ENCODE measurements at places on chromosomes 6 and 20.

GRCh38 chr6:161815965-161816364, 542.1 kb upstream of the AGPAT4 start:
- no peak for DNase-seq

- DNase-seq, result peak; percentile 96
These were observed 6.4 kb upstream of the TAF8 start for GRCh38 chr6:42043787-42044475.

GRCh38 chr6:388202-388903, 3.2 kb upstream of the IRF4 start:
- DNase-seq, result no peak

DNA sequence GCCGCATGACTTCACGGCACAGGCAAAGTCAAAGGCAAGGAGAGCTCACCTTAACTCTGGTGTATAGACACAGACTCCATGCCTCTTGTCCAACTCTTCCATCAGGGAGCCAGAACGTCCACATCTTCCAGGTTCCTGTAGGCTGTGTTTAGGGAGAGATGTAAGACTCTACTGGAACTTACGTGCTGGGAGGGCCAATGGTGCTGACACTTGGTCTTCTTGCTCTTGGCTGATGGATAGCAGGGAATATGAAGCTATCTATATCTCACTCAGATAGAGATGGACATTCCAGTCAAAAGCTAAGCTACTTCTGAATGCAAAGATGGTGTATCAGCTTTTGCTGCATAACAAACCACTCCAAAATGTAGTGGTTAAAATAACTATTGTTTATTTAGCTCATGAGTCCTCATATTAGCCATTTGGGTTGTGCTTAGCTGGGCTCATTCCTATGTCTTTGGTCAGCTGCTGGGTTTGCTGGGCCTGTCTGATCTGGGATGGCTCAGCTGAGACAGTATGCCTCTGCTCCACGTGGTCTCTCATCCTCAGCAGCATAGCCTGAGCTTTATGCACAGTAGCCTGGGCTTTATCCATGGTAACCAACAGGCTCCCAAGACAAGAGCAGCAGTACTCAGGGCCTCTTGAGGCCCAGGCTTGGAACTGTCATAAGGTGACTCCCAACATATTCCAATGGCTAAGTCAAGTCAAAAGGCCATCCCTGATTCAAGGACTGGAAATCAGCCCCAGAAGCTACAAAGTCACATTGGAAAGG, 111.6 kb downstream of the SNX5 start:
- DNase-seq, result no peak

DNA sequence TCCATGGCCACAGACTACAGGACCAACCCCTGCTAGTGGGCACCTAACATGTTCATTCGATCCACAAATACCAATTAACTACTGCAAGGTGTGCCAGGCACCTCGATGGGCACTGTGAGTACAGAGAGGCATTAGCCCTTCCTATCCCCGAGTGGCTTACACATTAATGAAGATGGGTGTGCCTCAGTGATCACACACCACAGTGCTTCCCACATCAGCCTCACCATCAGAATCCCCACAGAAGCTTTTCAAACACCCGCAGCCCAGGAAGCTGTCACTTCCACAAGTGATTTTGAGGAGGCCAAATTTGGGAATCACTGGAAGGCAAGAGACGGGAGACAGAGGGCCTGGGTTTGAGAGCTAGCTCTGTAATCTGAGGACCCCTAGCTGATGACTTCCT, 23.7 kb downstream of the EZR start:
- no peak for DNase-seq

DNA sequence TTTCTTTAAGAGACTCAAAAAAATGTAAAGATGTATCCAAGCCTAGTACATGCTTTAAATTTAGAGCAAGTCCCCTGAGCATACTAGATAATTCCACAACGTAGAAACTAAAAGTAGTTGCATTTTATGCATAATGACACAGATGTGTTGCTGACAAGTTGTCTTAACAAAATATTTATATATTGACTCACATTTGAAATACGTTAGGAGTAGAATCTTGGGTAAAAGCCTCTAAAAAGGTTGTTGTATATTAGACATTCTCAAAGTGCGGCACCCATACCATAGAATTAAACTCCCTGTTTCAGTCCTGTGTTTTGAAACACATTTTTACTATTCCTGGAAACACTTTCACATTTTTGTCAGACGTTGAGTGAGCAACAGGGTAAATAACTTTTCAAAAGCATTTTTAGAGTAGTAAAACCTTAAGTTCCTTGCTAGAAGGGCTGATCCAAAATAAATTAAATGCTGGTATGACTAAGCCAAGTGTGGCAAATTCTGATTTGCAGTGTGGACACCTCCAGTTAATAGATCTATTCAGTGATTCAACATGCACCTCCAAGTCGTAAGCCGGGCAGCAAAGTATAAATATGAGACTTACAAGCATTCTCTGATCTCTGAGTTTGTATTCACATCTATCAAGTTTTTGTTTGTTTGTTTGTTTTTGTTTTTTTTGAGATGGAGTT, 97.5 kb downstream of the GMDS start:
- no peak for DNase-seq

- no peak for DNase-seq
These were observed 27.1 kb downstream of the F13A1 start for GRCh38 chr6:6293317-6293716.

DNA sequence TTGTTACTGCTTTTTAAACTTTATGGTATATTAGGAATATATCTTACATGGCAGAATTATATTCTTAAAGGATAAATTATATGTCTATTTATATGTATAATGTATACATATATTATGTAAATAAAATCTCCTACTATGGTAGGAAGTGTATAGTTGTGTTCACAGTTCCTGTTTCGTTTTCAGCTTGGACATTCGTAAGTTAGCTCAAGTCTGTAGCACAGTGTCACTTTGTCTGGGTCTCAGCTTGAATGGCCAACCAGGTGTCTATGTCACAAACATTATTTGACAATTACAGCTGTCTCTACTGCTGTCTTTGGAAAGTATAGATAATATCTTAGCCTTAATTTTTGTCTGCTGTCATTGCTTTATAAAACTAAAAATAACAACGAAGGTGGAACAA, 303.9 kb downstream of the CDKAL1 start:
- no peak for DNase-seq

DNA sequence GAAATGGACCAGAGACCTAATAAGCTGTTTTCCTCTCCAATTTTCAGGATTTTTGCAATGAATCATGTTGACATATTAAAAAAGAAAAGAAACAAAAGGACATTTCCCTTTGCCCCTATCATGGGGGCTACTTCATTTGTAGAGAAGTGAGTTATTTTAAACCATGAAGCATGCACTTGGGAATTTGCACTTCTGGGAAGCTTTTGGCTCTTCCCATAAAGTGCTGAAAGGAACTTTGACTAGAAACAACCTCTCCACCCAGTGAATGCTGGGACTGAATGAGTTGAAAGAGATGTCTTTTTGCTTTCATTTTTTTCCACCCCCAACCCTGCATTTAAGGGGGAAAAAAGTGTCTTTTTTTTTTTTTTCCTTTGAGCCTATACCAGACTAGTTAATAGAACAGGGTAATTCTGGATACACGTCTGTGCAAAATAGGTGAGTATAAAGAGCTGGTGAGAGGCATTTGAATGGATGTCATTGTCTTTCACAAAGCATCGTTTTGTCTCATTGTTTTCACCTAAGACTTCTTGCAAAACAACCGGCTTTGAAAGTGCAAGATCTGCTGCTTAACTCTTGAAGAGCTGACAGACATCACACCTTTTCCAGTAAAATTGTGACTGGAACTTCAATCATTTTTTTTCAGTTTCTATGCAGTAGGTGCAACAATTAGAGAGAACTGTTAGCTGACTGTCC, 138.7 kb upstream of the BACH2 start:
- DNase-seq, result no peak

DNA sequence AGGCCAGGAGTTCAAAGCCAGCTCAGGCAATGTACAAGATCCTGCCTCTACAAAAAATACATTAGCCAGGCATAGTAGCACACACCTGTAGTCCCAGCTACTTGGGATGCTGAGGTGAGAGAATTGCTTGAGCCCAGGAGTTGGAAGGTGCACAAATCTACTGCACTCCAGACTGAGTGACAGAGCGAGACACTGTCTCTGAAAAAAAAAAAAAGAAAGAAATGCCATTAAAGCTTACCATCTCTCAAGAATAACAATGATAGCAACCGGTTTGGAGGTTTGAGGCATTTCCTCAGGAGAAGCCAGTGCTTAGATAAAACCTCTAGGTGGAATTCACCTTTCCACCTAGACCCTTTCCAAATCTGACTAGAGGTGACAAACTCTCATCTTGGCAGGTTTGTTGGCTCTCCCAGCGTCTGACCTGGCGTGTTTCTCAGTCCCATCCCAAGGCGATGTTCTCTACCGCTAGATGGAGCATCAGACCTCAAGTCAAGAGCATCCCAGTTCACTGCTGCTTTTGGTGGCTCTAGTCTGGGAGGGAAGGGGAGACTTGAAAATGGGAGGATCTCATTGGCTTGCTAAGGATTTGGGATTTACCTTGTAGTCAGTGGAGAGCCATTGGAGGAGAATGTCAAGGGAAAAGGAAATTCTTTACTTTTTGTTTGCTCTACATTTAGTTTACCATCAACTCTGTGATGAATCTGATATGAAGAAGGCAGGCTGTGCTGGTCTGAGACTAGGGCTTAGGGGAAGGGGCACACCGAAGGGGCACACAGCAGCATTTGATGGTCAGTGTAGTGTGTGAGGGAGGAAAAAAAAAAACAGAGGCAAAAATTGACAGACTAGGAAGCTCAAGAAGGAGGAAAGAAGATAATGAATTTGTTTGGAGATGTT, 67.9 kb downstream of the NCOA7 start:
- DNase-seq, result no peak

DNA sequence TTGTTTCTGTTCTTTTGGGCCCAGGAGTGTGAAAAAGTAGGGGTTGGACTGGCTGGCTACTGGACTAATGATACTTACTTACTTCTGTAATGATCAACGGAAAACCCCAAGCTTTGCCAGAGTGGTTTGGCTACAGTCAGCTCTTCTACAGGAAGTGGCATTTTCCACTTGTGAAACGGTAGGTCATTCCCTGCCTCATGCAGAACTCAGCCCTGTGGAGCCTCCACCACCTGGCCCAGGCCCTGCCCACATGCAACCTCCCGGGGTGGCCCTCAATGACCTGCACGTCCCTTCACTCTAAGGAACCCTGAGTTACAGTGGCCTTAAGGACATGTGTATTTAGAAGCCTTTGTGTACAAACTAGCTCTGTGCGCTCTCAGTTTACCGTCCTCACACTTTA, 140.4 kb downstream of the DTNBP1 start:
- no peak for DNase-seq

DNA sequence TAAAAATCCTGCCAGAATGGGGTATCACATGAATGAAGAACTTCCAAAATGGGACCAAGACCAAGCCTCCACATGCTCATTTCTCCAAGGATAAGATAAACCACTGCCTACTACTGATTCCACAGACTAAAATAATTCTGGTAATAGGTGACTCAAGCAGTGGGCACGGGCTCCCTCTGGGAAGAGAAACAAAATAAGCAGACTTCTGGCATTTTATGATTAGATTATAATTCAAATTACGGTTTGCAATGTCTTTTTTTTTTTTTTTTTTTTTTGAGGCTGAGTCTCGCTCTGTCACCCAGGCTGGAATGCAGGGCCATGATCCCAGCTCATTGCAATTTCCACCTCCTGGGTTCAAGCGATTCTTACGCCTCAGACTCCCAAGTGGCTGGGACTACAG, 16.0 kb downstream of the UQCC1 start:
- no peak for DNase-seq

GRCh38 chr6:135520781-135521180, 23.2 kb upstream of the AHI1 start:
- no peak for DNase-seq

- DNase-seq, result no peak
These were observed 96.0 kb upstream of the CNKSR3 start for GRCh38 chr6:154606457-154606856.

- no peak for DNase-seq
These were observed 61.1 kb upstream of the SLC22A16 start for GRCh38 chr6:110537208-110538123.

DNA sequence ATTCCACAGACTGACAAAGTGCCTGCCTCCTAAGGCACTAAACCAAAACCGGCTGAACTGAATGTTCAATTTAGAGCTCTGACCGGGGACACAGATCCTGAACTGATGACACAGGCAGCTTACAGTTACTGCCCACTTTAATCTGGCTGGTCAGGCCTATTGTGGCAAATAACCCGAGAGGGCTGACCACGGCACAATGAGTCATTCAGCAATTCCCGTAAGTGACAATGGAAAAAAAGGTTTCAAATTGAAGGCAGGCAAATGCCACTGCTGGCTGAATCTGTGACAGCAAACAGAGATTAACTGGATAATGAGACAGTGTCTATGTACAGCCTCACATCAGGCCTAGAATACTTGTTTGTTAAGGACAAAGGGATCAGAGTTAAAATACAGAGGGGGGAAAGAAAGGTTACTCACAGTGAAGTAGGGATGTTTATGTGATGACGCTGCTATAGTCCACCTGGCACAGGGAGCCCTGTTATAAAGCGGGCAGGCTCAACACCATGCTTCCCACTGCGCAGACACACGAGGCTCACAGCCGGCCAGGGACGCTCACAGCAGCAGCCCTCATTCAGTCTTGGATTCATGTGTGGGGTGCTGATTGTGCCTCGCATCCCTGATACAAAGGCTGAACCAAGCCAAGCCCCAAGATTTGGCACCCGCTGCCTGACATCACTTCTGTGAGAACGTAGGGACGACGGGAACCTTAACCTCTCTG, 54.4 kb downstream of the RTN4IP1 start:
- no peak for DNase-seq

GRCh38 chr6:42367353-42368011, 84.2 kb downstream of the TRERF1 start:
- no peak for DNase-seq

DNA sequence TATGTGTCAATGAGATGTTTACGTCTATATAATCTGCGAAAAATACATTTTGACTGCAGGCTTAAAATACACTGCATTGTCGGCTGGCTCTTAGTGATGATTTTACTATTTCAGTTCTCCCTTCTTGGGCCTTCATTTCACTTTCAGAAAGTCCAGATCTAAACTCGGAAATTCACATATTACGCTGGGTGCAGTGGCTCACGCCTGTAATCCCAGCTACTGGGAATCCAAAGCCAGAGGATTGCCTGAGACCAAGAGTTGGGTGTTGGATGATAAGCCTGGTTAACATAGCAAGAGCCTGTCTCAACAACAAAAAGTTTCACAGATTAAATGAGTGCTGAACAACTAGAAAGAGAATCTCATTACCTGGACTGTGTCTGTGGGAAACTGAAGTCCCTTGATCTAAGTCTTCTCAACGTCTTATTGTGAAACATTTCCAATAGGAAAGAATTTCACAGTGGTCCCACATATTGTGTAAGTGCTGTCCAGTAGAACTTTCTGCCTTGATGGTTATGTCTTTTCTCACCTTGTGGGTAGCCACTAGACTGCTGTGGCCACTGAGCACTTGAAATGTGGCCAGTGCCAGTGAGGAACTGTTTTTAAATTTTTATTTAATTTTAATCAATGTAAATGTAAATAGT, 1.9 kb downstream of the GINM1 start:
- no peak for DNase-seq

Data from effector CD8-positive, alpha-beta T cell (primary cell).